ENCODE measurements at places on chromosomes 6 and 20.

DNA sequence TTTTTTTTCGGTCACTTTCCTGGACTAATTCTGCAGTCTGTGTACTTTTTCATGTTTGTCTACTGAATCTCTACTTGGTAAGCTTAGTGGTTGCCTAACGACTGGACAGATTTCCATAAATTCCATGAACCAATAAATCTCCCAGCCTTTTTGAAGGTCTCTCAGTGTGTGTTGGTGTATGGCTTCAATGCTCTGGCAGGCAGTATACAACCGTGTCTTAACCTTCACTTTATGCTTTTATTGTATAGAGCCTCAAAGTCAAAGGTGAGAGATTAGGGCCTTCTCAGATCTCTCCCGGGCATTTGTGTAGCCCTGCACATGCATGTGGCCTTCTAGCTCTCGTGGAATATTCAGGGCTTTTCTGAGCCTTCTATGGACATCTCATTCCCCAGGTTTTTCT, 14.3 kb upstream of the CMTR1 start:
- DNase-seq: no peak

GRCh38 chr6:131727467-131727866, 16.6 kb upstream of the CTAGE9 start:
- DNase-seq: no peak

DNA sequence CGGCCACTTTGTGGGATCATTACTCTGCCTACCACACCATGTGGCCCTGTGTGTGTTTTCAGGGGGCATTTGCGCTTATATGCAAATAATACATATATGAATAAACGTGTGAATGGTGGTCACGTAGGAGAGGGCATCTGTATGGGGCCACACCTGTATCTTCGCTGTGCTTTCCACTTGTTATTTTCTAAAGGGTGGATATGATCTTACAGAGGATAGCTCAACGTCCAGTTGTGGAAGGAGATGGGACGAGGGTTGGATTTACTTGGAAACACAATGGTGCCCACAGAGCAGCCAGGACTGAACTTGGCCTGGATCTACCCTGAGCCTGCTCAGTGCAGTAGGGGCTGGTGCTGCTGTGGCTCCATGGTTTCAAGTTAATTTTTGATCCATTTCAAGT, 93.3 kb downstream of the YTHDF1 start:
- DNase-seq: no peak

DNA sequence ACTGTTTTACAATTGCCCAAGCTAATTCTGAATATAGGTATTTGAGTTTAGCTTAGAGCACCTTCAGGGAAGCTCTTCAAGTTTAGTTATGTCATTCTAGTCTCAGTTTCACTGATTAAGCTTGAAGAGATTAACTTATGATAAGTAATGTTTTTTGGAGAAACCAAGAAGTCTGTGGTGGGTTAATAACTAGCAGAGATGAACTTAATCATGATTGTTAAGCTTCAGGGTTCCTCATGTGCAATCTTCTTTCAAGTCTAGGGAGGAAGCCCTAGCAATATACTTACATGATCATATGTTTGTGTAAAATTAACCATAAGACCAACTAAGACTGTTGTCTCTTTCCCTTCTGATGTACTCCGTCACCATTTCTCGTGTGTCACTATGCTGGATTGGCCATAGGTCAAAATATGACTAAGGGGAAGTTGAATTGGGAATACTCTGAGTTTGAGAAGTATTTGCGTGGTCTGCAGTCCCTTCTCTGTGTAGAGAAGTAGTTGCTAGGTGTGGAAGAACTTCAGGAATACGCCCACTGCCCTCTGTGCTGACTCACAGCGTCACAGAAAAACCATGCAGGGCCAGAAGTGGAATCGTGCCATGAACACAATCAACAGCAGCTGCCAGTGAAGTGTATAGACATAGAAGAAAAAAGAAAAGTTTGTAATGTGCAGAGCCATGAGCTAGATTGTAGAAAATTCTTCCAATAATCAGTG, 88.3 kb downstream of the SH3BGRL2 start:
- DNase-seq: no peak

- no peak for DNase-seq
These were observed 78.6 kb upstream of the AKAP12 start for GRCh38 chr6:151160929-151161757.

GRCh38 chr6:129175066-129175465, 292.1 kb downstream of the LAMA2 start:
- no peak for DNase-seq

Data from prostate gland (tissue), 2 donors.